ENCODE measurements at places on chromosomes 6 and 20.

DNA sequence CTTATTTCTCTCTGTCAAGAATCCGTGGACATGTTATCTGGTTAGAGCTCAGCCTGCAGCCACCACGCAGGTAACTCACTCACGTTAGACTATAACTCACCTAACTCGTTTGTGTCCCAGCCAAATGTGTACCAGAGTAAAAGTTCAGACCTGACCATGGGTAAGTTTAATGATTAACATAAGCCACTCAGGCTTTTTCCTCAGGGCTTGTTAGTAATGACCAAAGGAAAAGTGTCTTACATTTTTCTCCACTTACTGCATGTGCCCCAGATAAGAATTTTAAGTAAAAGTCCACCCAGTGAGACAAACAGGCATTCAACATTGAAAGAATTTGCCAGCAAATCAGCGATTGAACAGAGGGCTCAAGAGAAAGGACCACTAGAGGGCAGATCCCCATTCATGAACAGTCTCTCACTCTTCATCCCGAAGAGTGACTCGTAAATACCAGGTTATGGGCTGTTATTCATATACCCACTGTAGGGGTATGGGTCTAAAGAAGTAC, at the start of gene PKHD1:
Gene PKHD1, minus strand, starts transcription at position 116 of the 502 bp plus-strand sequence. CDS start 2,680 bp downstream, outside the sequence.
- DNase-seq = no peak

- DNase-seq = no peak
These were observed 126.6 kb upstream of the CCDC28A start for GRCh38 chr6:138647006-138647405.

DNA sequence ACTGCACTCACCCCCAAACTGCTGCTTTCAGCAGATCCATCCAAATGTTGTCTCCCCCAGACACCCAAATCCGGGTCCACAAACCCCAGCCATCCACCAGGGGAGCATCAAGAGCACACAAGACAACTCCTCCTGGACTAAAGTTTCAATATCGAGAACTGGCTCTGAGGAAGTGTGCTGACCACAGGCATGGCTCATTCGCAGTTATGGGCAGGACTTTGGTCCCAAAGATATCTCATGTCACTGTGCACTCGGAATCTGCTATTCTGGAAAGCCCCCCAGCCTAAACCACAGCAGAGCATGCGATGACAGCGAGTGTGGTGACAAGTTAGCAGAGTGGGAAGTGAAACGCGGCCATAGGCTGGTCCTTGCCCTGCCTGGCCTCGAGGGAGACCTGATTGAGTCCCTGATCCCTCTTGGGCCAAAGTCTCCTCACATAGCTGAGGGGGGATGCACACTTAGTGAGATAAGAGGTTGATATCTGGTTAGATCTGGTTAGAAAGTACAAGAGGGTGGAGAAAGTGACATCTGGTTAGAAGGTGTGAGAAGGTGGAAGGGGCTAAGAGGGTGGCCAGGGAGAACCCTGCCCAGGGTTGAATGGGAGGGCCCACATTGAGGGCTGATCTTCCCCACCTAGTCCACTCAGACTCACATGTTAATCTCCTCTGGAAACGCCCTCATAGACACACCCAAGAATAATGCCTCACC, 149.7 kb downstream of the MRPL14 start:
- DNase-seq = no peak

DNA sequence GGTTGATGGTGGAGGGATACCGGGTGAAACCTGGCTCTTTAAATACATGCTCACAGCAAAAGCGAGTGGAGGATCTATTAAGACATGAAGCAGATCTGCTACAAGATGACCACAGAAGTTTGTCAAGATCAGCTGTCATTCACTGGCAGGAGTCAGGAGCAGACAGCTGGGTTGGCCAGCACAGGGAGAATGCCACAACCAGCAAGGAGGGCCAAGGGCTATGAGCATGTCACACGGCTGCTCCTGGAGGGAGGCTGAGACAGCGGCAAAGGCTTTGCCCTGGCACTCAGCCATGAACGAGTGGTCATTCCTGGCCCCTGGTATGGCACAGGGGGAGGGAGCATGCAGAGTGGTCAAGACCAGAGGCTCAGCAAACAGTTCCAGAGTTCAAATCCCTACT, 77.6 kb downstream of the POPDC3 start:
- no peak for DNase-seq

GRCh38 chr6:134590449-134590848, 272.5 kb upstream of the SGK1 start:
- DNase-seq = no peak

DNA sequence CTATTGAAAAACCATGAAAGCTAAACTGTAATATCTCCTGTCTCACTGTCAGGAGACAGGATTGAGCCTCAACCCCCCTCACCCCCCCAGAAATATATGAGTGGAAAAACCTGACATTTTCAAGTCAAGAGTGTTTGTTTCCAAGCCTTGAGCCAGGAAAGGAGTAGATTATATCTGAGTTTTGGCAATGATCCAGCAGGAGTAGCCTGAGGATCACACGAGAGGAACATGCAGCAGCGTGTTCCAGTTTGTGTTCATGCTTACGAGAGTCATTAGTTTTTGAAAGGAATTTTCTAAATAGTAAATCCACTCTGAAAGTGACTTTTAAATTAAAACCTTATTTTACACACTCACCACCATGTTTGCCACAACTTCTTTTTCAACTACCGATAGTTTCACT, 15.8 kb downstream of the IL22RA2 start:
- DNase-seq = no peak

DNA sequence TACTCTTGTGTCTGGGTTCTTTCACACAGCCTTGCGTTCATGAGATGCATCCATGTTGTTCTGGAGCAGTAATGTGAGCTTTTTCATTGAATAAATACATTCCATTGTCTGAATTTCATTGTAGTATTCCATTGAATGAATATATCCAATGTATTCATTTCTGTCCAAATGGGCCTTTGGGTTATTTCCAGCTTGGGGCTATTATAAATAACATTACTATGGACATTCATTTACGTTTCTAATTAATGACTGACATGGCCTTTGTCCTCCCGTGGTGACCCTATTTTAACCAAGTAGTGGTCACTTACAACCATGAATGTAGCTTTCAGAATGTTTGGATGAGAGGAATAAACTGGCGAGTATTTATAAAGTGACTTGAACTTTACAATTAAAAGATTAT, 30.1 kb upstream of the NAA20 start:
- DNase-seq = no peak

DNA sequence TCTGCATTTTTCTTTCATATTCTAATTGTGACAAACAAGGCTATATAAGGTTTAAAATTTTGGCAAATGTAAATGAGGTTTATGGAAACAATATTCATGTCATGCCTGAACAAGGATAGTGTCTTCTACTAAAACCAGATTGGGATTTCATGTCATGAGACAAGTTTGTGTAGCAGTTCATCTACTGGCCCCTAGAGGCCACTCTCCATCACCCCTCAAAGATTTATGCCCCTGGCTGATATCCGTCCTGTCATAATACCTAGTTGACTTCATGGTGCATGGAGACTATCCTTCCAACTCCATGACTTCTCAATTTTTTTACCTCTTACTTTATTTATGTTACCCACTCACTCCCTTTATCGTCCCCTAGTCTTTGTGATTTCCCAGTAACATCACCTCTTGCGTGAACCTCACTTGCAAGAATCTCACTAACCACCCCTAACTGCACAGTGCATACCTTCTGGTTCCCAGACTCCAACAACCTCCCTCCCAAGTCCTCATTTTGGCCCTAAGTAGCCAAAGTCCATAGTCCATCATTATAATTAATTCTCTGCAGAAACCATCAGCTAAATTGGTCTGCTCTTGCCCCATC, 179.8 kb downstream of the TASP1 start:
- no peak for DNase-seq

GRCh38 chr20:48903705-48904104, 17.8 kb upstream of the ARFGEF2 start:
- DNase-seq = no peak

GRCh38 chr6:47144306-47144705, 102.2 kb upstream of the ADGRF1 start:
- no peak for DNase-seq

GRCh38 chr20:17642404-17643269, 39.4 kb downstream of the RRBP1 start:
- no peak for DNase-seq
